Amniotic stem cell (primary cell): ENCODE measurements at places on chromosomes 1 and 21.
A peak's percentile ranks its signal among the peaks of the same experiment; 100 is the strongest.

DNA sequence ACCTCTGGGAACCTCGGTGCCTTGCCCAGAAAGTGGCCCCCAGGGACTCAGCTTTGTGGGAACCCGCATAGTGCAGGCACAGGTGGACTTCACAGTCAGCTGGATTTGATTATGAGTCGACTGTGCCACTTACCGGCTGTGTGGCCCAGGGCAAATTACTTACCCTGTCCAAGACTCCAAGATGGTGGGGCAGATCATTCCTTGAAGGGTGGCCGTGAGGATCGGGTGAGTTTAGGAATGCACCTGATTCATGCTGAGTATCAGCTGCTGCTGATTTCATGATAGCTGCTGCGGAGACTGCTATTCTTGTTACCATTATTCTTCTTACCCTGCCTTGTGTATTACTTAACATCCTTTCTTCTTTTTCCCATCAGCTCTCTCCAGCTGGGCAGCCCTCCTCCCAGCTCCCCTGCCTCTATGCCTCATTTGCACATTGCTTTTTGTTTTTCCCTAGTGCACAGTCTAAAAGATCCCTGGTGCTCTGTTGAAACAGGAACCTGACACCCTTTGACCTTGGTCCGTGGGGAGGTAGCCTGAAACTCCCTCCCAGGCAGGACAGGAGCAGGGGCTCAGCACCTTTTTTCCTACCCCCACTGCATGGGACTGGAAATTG is 40.5 kb upstream of the FHAD1 start:
- DNase-seq = no peak

- no peak for DNase-seq
These were observed 48.8 kb upstream of the CAMK1G start for GRCh38 chr1:209534496-209535250.

- no peak for DNase-seq
These were observed 4.0 kb downstream of the LSM10 start for GRCh38 chr1:36393686-36394085.

- no peak for DNase-seq
These were observed 144.9 kb upstream of the HOOK1 start for GRCh38 chr1:59669752-59670312.

DNA sequence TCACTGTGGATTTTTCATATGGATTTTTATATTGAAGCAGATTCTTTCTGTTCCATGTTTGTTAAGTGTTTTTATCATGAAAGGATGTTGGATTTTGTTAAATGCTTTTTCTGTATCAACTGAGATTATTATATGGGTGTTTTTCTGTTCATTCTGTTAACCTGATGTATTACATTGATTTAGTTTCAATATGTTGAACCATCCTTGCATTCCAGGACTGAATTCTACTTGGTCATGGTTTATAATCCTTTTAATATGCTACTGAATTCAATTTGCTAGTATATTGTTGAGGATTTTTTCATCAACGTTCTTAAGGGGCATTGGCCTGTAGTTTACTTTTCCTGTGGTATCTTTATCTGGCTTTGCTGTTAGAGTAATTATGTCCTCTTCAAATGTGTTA is 55.8 kb downstream of the CCDC30 start:
- DNase-seq = no peak

DNA sequence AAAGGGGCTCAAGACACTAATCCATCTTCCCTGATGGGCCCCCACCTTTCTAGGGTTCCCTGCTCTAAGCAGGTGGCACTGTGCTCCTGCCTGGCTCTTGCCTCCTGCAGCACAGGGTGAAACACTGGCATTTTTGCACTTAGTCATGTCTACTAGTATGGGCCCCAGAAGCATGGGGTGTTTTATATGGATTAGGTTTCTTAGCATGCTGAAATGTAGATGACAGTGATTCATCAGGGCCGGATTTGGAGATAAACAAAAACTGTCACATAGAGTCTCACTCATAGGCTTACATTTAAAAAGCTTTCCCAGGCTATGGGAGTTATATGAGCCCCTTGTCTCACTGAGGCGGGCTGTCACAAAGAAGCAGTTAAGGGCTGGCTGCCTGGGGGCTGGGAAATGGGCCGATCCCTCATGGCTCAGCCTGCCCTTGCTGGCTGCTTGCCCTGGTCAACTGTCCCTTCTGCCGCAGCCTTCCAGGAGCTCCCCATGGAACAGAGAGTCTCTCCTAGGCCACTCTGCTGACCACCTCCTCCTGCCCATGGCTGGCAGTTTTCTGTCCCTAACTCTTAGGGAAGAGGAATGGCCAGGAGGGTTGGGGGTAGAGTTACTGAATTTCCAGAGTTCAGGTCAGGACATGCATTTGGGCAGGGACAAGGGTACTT is 6.5 kb downstream of the GALNT2 start:
- DNase-seq = peak; percentile 49

DNA sequence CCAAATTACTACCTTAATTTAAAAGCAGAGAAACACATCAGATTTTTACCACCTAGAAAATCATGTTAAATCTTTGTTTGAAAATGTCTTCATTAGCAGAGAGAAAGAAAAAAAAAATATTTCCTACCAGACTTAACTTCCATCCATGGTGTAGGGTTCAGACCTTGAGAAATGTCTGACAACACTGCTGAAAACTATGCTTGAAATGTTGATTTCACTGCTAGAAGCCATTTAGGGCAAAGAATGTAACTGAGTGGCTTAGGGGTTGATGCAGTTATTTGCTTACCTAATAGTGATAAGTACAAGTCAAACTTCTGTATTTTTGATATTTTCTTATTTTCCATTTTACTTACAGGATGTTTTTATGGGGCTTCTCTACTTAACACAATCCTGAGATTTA is 495.6 kb upstream of the NEGR1 start:
- DNase-seq = no peak

DNA sequence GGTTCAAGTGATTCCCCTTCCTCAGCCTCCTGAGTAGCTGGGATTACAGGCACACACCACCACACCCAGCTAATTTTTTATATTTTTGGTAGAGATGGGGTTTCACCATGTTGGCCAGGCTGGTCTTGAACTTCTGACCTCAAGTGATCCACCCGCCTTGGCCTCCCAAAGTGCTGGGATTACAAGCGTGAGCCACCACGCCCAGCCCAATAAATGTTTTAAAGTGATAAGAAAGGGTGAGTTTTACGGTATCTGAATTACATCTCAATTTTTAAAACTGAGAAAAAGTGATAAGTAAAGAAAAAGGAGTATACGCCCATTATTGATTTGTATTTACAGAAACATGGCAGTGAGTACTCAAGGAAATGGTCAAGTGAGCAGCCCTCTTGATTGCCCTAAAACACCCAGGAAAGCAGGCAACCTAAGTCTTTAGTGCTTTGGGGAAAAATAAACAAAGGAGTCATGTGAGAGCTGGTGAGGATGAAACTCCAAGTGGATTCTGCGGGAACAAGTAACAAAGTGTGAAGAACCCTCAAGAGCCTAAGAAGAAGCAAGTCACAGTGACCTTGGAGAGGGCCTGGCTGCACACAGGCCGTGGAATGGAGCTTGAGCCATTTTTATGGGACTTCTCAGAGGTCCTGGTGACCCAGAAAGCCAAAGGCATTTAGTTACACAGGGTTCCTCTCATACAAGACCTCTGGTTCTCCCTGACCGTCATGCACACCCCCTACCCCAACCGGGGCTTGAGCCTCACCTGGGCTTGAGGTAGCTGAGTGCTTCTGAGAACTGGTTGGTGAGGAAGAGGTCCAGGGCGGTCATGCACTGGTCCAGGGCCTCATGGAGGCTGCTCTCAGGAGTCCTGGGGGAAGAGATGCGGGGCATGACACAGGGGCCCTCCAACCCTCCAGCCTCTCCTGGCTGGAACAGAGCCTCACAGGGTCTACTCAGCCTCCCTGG is 9.1 kb downstream of the TTC39A start:
- no peak for DNase-seq

DNA sequence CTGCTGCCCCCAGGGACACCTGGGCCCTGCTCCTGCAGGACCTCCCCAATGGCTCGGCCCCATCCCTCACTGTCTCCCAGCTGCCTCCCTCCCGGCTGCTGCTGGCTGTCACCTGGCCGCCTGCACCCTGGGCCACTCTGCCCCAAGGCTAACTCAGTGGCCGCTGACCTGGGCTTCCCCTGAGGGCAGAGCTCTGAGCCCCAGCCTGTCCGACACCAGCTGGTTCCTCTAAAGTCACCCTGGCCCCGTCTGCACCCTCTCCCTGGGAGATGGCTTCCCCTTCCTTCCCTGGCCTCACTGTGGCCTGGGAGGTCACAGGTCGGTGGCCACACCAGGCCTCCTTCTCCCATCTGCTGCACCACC is 15.0 kb downstream of the ITGB2 start:
- no peak for DNase-seq

- DNase-seq = no peak
These were observed 371.7 kb upstream of the ADGRL2 start for GRCh38 chr1:81428998-81429397.

DNA sequence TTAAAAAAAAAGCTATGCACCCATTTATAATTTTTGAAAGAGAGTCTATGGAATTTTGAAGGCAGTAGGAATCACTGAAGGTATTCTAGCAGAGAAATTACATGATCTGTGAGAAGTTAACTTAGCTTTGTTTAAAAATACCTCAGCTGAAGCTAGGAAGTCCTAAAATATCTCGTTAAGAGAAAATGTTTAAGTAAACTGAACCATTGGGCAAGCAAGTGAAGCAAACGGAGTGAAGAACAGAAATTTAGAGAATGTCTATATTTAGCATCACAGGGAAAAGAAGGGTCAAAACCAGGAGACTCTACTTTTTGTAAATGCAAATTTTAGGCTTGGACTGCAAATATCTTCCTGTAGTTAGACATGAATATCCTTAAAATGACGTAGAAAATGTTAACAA is 230.8 kb downstream of the HMCN1 start:
- DNase-seq = no peak

DNA sequence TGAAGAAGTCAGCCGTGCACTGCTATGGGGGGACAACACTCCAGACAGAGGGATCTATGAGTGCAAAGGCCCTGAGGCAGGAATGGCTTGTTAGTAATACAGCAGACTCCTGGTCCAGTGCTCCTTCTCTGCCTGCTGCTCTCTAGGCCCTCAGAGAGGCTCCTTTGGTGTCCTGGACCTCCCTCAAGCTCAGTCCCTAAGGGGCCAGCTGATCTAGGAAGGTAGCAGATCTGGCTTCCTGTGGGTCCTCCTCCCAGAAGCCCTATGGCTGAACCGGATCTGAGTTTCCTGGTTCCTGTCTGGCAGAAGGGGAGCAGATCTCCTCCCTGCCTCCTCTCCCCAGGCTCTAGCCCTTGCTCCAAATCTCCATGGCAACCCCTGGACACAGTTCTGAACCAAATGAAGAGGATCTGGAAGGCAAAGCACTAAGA is at the start of gene LDLRAD2:
LDLRAD2 (plus strand) TSS at position 391 of the 431 bp plus-strand sequence. CDS start 187 bp downstream, outside the sequence.
- no peak for DNase-seq

GRCh38 chr1:235293322-235293942 is 34.5 kb downstream of the ARID4B start:
- no peak for DNase-seq

- no peak for DNase-seq
These were observed 16.6 kb upstream of the S100A11 start for GRCh38 chr1:152053375-152053774.

DNA sequence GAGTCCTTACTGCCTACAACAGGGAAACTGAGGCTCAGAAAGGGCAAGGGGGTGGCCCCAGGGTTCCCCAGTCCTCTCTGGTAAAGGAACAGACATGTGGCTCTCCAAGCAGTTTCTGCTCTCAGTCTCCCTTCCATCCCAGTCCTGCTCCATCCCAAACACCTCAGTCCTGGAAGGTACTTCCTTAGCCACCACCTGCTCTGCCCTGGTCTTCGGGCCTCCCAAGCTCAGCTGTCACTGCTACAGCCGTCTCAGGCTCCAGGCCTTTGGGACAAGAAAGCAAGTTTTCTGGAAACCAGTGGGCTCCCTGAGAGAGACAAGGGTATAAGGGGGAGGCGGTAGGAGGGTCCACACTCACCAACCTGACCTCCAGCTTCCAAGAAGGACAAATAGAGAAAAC is 23.1 kb upstream of the ADGRB2 start:
- DNase-seq = no peak

DNA sequence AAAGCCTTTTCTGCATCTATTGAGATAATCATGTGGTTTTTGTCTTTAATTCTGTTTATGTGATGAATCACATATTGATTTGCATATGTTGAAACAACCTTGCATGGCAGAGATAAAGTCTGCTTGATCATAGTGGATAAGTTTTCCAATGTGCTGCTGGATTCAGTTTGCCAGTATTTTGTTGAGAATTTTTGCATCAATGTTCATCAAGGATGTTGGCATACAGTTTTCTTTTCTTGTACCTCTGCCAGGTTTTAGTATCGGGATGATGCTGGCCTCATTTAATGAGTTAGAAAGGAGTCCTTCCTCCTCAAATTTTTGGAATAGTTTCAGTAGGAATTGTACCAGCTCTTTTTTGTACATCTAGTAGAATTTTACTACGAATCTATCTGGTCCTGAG is 55.0 kb downstream of the COL24A1 start:
- DNase-seq = no peak

DNA sequence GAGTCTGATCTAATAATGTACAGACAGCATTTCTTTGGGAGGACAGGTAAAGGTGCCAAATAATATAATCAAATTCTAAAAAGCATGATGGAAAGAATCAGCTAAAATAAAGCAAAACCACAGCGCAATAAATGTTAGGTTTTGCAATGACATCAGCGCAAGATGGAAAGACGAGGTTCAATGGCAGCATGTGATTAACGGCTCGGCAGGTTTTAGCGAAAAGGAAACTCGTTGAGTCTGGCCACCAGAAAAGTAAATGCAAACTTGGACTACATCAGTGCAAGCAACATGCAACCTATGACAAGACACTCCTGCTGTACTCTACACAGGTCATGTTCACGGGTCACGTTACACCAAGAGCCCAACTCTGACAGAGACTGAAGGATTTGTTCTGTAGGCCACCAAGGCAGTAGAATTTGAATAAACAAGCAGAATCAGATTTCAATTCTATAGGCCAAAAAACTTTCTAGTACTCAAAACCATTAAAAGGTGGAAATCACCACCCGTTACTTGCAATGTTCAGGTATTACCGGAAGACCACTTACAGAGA is 4.5 kb downstream of the SIPA1L2 start:
- DNase-seq = no peak

- DNase-seq = no peak
These were observed 152.8 kb upstream of the UBE2U start for GRCh38 chr1:64050601-64051000.

- DNase-seq = no peak
These were observed 5.3 kb upstream of the MOB3C start for GRCh38 chr1:46621930-46622329.

- no peak for DNase-seq
These were observed 25.6 kb upstream of the NFIA start for GRCh38 chr1:61056573-61057439.
